CD8-positive, alpha-beta T cell (primary cell): ENCODE measurements at places on chromosomes 5 and 9. TPM values are rescaled to one million over a fixed set of nuclear protein-coding genes. Genes with fewer than 3 reads are reported as not detected.

DNA sequence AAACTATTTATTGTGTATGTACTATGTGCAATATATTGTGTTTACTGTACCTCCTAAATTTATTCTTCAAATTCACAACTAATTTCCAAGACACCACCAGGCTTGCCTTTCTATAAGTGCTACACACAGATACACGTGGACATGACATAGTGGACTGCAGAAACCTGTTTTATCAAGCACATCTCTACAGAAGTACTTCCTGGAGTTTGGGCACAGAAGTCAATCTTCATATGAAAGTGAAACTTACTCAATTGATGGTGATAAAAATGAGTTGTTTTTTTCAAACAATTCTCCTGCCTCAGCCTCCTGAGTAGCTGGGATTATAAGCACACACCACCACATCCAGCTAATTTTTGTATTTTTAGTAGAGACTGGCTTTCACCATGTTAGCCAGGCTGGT lies 57.6 kb downstream of the NLN start:
- no peak for DNase-seq

FAM200C gene
- not detected for total RNA-seq

PRSS3 gene
- not detected for total RNA-seq

GRCh38 chr9:131879911-131880290 lies 140.0 kb upstream of the RAPGEF1 start:
- DNase-seq = no peak

CACNA1B gene
- total RNA-seq = not detected

GRCh38 chr9:110059461-110059860 lies 148.5 kb downstream of the C9orf152 start:
- DNase-seq = no peak

- no peak for DNase-seq
Observed at GRCh38 chr5:138632900-138633489, 57.8 kb upstream of the HSPA9 start.

DNA sequence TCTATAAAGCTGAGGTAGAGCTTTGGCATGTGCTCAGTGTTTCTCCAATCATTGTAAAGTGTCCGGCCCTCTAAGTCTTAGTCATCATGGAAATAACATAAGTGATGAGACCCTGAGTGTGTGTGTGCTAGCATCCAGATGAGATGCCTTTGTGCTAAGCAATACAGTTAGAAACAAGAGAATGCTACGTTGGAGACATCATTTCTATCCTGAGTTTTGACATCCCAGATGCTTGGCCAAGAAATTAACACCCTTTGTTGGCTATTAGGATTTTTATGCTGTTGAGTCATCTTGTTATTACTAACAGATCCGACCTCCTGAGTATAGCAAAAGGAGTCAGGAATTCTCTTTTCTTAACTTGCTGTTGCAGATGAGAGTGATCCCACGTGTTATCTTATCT lies 508.0 kb downstream of the GADD45G start:
- DNase-seq = no peak

C5orf15 gene
- 12.4 TPM for total RNA-seq

HTR4 gene
- total RNA-seq = not detected

SHC3 gene
- not detected for total RNA-seq

- DNase-seq = no peak
Observed at GRCh38 chr9:3001311-3001710, 157.4 kb upstream of the PUM3 start.

GRCh38 chr5:62152394-62153087 lies 153.5 kb upstream of the KIF2A start:
- no peak for DNase-seq

- DNase-seq = no peak
Observed at GRCh38 chr5:169595172-169595820, 11.7 kb downstream of the SPDL1 start.

DNA sequence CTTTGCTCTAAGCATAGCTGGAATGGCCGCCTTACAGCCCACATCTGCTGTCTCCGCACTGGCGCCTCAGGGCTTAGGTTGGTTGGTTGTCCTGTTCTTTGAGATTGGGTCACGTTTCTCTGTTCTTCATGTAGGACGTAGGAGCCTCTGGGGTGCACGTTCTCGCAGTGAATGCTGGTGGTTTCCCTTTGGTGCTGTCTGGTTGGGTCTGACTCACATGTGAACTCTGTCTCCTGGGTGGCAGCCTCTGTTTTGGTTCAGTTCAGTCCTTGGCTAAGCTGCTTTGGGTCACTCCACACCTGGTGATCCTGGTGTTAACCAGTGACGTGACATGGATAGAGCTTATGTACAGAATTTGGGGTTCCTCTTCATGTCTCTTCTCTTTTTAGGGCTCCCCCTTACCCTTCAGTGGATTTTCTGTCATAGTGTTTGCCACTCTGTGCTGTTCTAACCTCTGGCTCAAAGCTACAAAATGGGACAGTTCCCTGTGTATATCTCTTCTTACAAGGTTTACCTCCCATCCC lies 12.6 kb upstream of the LPCAT1 start:
- peak; percentile 57 for DNase-seq

- no peak for DNase-seq
Observed at GRCh38 chr9:110443146-110443865, 105.6 kb upstream of the TXNDC8 start.

GRCh38 chr5:41182666-41183065 lies 30.7 kb downstream of the C6 start:
- DNase-seq = no peak
